ENCODE measurements at places on chromosomes 2 and 18.

GRCh38 chr2:150404147-150404546, 83.3 kb downstream of the RND3 start:
- no peak for DNase-seq

- DNase-seq, result no peak
Measured at GRCh38 chr2:215405722-215406581, 29.9 kb downstream of the FN1 start.

DNA sequence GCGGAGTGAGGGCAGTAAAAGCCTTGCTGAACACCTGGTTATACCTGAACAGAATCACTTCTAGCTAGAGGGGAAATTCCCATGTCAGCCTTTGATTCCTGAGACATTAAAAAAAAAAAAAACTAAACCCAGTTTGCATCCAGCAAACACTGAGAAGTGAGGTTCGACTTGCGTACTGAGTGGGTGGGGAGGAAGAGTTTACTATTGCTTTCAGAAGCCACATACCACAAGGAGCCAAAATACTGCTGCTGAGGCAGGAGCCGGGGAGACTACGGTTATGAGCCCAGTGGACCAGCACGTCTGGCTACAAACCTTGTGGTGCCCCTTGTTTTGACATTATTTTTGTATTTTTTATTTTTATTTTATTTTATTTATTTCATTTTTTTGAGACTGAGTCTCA, 2.7 kb downstream of the COLEC11 start:
- DNase-seq, result no peak

DNA sequence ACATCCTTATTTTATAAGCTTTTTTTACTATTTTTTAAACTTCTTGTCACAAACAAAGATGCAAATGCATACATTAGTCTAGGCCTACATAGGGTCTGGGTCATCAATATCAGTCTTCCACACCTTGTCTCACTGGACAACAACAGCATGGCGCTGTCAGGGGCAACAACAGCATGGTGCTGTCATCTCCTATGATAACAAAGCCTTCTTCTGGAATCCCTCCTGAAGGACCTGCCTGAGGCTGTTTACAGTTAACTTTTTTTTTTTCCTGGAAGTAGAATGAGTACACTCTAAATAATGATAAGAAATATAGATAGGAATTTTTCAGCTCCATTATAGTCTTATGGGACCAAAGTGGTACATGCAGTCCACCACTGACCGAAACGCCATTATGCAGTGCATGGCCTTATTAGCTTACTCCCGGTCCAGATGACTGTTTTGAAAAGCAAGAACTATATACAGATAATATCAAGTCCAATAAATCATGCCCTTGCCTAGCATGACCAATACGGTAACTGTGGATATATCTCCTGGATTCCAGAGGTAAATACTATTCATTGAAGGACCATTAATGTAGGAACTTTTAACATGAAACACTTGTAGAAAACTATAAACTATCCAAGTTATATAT, 38.4 kb downstream of the TCF4 start:
- DNase-seq, result no peak

- no peak for DNase-seq
Measured at GRCh38 chr2:85861180-85861579, 27.6 kb downstream of the ST3GAL5 start.

DNA sequence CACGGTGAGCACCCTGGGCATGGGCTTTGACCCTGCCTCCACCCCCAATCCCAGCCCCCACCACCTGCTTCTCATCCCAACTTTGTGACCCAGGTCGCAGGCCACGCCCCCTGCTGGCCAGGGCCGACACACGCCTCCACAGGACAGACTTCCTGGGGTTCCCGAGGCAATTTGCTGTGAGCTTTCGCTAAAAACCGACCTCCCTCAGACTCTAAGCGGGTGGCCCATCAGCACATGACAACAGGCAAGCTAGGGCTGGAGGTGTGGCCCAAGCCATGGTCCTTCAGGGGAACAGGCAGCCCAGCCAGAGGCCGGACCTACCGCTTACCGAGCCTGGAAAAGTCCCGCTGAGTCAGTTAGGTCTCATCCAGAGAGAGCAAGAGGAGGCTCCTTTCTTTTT, 31.9 kb downstream of the C1QL2 start:
- peak; percentile 12 for DNase-seq

DNA sequence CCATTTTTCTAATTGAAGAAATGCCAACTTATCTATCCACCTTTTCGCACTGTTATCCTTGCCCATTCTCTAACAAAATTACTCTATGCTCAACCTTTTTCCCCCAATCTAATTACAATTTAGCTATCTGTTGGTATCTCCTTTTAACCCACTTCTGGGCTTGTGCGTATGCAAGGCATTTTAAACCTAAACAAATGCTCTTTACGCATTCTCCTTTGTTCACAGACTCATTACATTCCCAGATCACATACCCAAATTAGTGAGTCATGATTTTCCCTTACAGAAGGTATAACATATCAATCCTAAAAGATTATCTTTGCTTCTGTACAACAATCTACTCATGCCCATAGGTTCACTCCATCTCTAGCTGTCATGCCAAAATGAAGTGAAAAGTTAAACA, 71.7 kb upstream of the LYPD1 start:
- no peak for DNase-seq

DNA sequence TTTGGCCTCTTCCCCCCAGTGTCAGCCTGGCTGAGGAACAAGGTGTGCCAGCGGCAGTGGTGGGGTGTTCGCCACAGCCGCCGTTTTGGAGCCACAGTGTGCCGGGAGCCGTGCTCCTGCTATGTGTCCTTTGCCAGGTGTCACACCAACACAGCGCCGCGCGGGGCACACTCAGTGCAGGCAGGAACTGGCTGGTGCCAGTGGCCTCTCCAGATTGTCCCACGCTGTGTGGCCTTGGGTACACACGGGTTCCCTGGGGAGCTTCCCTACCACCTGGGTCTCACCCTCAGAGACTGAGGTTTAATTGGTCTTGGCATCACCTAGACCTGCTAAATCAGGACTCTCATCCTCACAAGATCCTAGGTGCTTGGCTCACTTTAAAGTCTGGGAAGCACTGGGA, 171.6 kb downstream of the LDLRAD4 start:
- no peak for DNase-seq

GRCh38 chr18:74468547-74469061, 11.5 kb upstream of the DIPK1C start:
- DNase-seq, result no peak

DNA sequence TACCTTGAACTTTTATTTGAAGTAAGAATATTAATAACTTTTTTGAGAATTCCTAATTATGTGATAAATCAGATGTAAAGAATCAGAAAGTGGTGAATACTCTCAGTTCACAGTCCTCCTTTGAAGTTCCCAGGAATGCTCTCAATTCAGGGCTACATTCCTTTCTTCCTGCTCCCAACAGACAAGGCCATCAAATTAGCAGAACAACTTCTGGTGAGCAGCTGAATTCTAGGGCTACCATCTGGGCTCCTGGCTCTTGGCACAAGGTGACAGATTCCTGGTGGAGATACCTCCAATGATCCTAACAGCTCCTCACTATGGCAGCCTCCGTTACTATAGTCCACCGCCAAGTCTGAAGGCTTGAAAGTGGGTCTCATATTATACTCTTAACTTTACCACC, 37.8 kb upstream of the OLA1 start:
- DNase-seq, result no peak

DNA sequence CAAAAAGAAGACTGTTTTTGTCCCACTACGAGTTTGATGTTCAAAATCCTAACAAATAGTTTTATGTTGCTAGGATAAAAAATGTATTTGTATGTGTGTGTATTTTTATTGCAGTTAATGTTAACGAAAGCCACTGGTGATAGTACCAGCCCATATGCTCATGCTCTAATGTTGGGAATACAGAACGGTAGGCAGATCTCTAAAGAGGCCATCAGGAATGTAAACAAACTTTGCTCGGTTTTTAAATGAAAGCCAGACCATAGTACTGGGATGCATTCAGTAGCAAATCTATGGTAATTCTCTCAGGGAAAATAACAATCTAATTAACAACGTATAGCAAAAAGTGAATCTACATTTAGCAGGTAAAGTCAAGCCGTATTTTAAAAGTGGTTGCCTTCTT, 208.1 kb downstream of the NEDD4L start:
- peak; percentile 35 for DNase-seq

GRCh38 chr2:35864141-35864540, 491.4 kb upstream of the CRIM1 start:
- no peak for DNase-seq

DNA sequence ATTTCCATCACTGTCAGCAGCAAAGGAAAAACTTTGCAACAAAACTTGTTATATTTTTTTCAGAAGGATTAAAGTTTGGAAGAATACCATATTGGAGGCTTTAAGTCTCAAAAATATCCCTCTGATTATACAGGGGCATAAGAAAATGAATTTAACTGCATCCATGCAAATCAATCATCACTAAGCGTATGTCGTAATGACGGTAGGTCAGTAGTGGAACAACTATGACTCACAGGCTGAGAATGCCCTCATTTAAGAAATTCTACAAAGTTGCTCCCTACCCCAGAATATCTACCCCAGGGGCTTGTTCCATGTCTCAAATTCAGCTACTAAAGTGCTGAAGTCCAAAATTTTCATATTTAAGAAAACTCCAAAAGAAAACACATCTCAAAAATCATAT, 12.5 kb upstream of the NAB1 start:
- DNase-seq, result peak; percentile 70

DNA sequence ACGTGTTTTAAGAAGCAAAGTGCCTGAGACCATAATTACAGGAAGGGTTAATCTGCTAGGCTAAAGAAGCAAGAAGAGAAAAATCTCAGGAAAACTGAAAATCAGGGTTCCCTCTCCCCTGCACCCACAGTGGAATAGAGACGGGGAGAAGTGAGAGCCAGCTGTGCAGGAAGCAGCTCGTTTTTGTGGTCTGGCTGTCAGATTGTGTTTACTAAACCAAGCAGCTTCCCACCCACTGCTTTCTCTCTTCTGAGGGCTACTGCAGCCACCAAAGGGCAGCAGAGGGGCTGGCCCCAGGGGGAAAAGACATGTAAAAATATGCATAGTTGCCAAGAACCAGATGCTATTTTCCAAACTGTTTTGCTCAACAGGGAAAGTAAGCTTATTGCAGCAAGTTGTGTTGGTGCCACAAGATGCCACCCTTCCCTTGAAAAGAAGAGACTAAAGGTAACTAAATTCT, 72.6 kb upstream of the THUMPD2 start:
- DNase-seq, result peak; percentile 55

DNA sequence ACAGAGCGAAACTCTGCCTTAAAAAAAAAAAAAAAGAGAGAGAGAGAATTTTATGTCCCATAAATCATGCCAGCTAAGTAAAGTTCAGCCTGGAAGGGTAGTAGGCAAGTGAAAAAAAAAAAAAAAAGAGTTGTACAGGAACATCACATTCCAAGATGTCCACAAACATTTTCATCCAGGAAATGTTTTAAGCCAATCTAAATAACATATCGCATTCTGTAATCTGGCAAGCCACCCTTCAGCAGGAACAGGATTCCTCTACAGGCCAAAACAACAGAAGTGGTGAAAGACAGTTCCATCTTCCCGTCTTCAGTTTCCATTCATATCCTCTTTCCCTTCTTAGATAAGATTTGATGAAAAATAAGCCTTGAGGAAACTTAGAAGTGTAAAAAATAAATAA, 1108.1 kb upstream of the DDX18 start:
- no peak for DNase-seq

DNA sequence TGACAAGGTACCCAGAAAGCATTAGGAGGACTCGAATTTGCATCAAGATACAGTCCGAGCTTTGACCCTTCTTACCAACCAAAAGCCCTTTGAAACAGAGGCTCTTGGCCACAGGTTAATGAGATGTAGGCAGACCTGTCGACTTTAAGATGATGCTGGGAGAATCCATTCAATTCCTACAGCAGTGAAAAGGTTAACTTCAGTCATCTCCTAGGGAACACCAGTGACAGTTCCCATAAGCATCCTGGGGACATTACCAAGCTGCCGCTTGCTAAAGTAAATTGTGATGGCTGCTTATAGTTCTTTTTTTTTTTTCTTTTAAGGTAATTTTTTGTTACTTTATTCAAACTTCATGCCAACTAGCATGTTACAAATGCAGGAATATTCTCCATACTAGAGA, 379.3 kb downstream of the SOX11 start:
- DNase-seq, result no peak

- DNase-seq, result peak; percentile 22
Measured at GRCh38 chr18:69469444-69469919, 68.8 kb downstream of the DOK6 start.

- DNase-seq, result no peak
Measured at GRCh38 chr2:95388091-95388692, 14.3 kb upstream of the FAHD2A start.

DNA sequence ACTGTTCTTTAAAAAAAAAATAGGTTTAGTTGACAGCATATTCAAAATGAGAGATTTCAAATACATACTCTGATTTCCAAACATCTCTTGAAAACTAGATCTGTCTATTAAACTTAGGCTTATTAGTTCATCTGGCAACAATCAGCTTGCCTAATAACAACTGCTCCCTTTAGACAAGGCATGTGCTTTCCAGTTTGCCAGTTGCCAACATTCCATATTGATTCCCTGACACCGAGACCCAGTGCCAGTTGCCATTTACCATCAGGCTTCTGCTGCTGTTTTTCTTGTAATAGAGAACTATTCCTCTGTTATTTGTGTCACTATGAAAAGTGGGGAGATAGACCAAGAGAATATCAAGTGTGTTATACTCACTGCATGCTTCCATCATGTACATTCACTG, 256.0 kb downstream of the C1D start:
- DNase-seq, result no peak

GRCh38 chr2:239407112-239407511, 6.3 kb upstream of the HDAC4 start:
- no peak for DNase-seq

DNA sequence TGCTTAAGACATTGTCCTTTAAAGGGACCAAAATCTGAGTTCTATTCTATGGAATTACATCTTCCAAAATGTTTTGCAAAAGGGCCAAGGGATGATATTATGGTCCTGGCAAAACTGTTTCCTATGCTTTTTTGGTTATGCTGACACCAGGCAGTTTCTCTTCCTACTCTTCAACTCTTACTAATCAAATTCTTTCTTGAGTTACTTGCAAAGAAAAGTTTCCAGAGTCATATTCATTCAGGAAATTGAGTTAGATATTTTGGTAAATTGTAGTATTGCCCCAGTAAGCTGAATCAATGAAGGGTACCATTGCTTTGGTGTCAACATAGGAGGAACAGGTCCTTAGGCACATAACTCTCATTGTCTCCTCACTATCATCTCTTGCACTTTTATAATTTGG, 118.8 kb downstream of the DPP4 start:
- no peak for DNase-seq

- peak; percentile 75 for DNase-seq
Measured at GRCh38 chr18:519019-519879, 18.7 kb upstream of the COLEC12 start.

Data from fibroblast of skin of scalp (primary cell).